ENCODE measurements at places on chromosomes 3 and 15.
A peak's percentile ranks its signal among the peaks of the same experiment; 100 is the strongest.

DNA sequence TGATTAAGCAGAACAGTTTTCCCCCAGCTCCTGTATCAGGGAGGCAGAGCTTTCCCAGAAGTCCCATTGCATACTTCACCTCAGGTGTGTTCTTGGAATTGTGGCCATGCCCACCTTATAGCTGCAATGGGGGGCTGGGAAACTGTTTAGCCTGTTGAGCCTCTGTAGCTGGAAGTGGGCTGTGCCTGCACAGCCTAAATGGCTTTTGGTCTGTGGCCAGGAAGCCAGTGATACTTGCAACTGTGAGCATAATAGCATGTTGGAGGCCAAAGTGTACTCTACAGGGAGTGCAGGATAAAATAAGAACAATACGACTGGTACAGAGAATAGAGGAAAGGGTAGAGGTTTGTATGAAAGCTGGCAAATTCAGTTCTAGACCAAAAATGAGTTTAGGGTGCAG lies 248.5 kb downstream of the PTPRG start:
- H3K27me3 ChIP-seq = no peaks in the 10 kb centered on the region
- H3K4me1 ChIP-seq = no peaks in the 10 kb centered on the region
- H3K4me3 ChIP-seq = no peak overlapping the region

- no peaks in the 10 kb centered on the region for H3K36me3 ChIP-seq
- peak; percentile 76 for DNase-seq
- no peak overlapping the region for H3K4me3 ChIP-seq
- H3K27me3 ChIP-seq = no peaks in the 10 kb centered on the region
- peak overlapping the region; percentile 69 for H3K27ac ChIP-seq
These were observed 95.3 kb downstream of the IGF2BP2 start for GRCh38 chr3:185729337-185730055.

DNA sequence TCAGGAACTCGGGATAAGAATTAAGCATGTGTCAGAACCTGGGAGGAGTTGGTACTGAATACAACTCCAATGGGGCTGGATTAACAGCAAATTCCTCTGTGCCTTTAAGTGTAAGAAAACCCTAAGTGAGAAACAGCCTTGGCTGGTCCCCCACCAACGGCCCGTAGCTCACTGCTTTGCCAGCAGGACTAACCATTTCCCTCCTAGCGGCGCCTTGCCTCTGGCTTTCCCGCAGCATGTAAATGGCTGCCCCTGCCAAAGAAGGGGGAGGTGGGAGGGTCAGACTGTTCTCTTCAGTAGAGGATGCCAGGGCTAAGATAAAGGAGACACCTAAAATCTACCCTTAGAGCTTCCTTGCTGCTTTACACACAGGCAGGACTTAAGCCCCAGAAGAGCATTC lies 51.0 kb upstream of the SH3GL3 start:
- no peaks in the 10 kb centered on the region for H3K4me1 ChIP-seq
- H3K27me3 ChIP-seq = peaks cover 63% of the 10 kb centered on the region
- H3K36me3 ChIP-seq = no peaks in the 10 kb centered on the region
- H3K4me3 ChIP-seq = no peak overlapping the region
- DNase-seq = no peak

GRCh38 chr3:62363275-62363674 lies 10.1 kb downstream of the FEZF2 start:
- no peaks in the 10 kb centered on the region for H3K4me1 ChIP-seq
- peaks cover 60% of the 10 kb centered on the region for H3K27me3 ChIP-seq
- H3K4me3 ChIP-seq = no peak overlapping the region
- no peak overlapping the region for H3K27ac ChIP-seq
- DNase-seq = no peak

- peak overlapping the region; percentile 7 for H3K4me3 ChIP-seq
- H3K27me3 ChIP-seq = peaks cover 44% of the 10 kb centered on the region
- peaks cover 7% of the 10 kb centered on the region for H3K4me1 ChIP-seq
- H3K36me3 ChIP-seq = no peaks in the 10 kb centered on the region
- H3K27ac ChIP-seq = no peak overlapping the region
These were observed 61.6 kb upstream of the ACAN start for GRCh38 chr15:88741671-88742070.

GRCh38 chr3:194348354-194348753 lies 2.8 kb downstream of the CPN2 start:
- H3K4me3 ChIP-seq = no peak overlapping the region
- peaks cover 21% of the 10 kb centered on the region for H3K27me3 ChIP-seq
- H3K4me1 ChIP-seq = peaks cover 19% of the 10 kb centered on the region
- no peaks in the 10 kb centered on the region for H3K36me3 ChIP-seq

- H3K4me3 ChIP-seq = no peak overlapping the region
- H3K4me1 ChIP-seq = peaks cover 10% of the 10 kb centered on the region
- H3K36me3 ChIP-seq = no peaks in the 10 kb centered on the region
- peak overlapping the region; percentile 83 for H3K27ac ChIP-seq
- DNase-seq = peak; percentile 71
- H3K27me3 ChIP-seq = no peaks in the 10 kb centered on the region
These were observed 17.1 kb upstream of the GCNT3 start for GRCh38 chr15:59594493-59594942.

- DNase-seq = no peak
- H3K27ac ChIP-seq = no peak overlapping the region
- H3K4me3 ChIP-seq = no peak overlapping the region
- H3K36me3 ChIP-seq = no peaks in the 10 kb centered on the region
- no peaks in the 10 kb centered on the region for H3K4me1 ChIP-seq
These were observed 33.3 kb upstream of the SPESP1 start for GRCh38 chr15:68897016-68897415.

- H3K4me1 ChIP-seq = no peaks in the 10 kb centered on the region
- DNase-seq = no peak
- H3K27me3 ChIP-seq = no peaks in the 10 kb centered on the region
- H3K36me3 ChIP-seq = peaks cover 14% of the 10 kb centered on the region
- H3K27ac ChIP-seq = no peak overlapping the region
These were observed 48.3 kb downstream of the ASB7 start for GRCh38 chr15:100650685-100651084.

DNA sequence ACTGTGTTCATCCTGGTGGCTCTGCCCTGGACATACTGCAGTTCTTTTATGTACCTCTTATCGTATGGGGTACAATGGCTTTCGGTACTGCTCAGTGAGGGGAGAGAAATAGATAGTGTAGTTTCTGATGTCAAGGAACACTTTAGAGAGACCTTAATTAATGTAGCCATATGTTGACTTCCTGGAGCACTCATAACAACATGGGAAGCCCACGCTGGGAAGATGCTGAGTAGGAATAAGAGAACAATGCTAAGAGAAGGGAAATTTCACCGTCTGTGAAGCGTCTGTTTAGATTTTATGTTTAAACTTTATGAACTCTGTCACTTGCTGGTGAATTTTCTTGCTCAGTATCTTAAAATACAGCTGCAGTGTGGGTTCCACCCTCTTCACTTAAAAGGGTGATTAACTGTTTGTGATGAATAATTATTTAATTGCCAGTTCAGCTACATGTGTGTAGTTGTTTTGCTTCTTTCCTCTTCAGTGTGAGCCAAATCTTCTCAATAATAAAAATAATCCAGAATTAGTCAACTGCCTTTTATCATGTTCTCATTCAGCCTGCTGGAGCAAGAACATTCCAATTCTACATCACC lies 373.1 kb upstream of the TPRG1 start:
- H3K27me3 ChIP-seq = no peaks in the 10 kb centered on the region
- H3K27ac ChIP-seq = no peak overlapping the region
- peak; percentile 29 for DNase-seq
- H3K4me3 ChIP-seq = no peak overlapping the region
- no peaks in the 10 kb centered on the region for H3K36me3 ChIP-seq
- no peaks in the 10 kb centered on the region for H3K4me1 ChIP-seq

GRCh38 chr3:149648525-149648924 lies 9.3 kb downstream of the WWTR1 start:
- no peak overlapping the region for H3K4me3 ChIP-seq
- no peak overlapping the region for H3K27ac ChIP-seq
- no peaks in the 10 kb centered on the region for H3K27me3 ChIP-seq

DNA sequence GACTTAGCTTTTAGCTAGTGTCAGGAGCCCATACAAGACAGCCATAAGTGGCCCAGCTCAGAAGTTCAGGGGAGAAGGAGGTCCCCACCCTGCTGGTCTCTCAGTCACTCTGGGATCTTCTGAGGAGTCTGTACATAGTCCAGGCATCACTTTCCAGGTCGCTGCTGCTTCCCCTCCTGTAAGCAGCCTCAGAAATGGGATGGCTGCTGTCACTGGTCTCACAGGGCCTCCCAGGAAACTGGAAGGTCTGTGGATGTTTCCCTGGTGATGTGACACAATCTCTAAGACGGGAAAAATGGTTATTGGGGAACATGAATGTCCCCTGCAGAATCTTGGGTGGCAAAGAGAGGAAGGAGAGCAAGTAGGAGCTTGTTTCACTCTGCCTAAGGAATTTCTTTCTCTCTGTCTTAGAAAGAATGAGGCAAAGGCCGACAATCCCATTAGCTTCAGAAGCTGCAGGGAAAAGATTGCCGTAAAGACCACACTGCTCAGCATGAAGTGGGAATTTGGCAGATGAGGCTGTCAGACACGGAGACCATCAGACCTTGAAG lies 43.2 kb upstream of the TNFAIP8L3 start:
- H3K27me3 ChIP-seq = no peaks in the 10 kb centered on the region
- no peak overlapping the region for H3K4me3 ChIP-seq
- no peak overlapping the region for H3K27ac ChIP-seq

Data from mesenchymal stem cell (in vitro differentiated cells and primary cell).